ENCODE measurements at places on chromosomes 11 and 22. TPM values are rescaled to one million over a fixed set of nuclear protein-coding genes. Genes with fewer than 3 reads are reported as not detected.

GRCh38 chr11:38282718-38283117 is 1684.7 kb upstream of the RAG2 start:
- no peak for DNase-seq
- H3K27me3 ChIP-seq: no peaks in the 10 kb centered on the region
- no peaks in the 10 kb centered on the region for H3K36me3 ChIP-seq
- H3K27ac ChIP-seq: no peak overlapping the region
- no peak overlapping the region for H3K4me3 ChIP-seq

DNA sequence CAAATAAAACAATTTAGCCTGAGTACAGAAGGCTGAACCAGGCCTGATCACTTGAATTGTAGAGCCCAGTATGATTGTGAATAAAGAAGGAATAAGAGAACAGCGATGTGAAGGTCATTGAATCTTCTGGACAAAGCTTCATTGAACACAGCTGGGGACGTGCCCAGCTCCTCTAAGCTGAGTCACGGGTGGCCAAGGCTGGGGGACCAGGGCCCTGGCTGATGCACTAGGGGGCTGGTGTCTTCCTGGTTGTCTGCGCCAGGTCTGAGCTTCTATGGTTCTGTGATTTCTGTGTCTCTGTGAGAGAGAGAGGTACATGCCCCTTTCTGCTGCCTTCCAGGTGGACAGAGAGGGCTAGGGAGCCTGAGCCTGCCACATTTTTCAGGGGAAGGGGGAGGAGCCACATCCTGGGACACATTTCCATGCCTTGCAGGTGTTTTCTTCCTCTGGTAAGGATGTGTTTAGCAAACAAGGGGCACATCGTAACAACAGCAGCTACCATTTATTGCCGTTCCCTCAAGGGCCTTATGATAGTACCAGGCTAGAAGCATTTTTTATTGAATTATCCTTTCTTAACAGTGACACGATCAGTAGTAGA is 135.7 kb downstream of the C11orf91 start:
- no peaks in the 10 kb centered on the region for H3K27me3 ChIP-seq
- no peak overlapping the region for H3K4me3 ChIP-seq
- no peak for DNase-seq

GRCh38 chr11:76005756-76006155 is 190.7 kb downstream of the UVRAG start:
- no peaks in the 10 kb centered on the region for H3K36me3 ChIP-seq
- no peak overlapping the region for H3K4me3 ChIP-seq
- H3K4me1 ChIP-seq: no peaks in the 10 kb centered on the region

GRCh38 chr22:22932512-22932941 is 44.9 kb downstream of the IGLL5 start:
- no peaks in the 10 kb centered on the region for H3K36me3 ChIP-seq
- H3K4me1 ChIP-seq: no peaks in the 10 kb centered on the region
- DNase-seq: no peak
- no peak overlapping the region for H3K27ac ChIP-seq
- H3K27me3 ChIP-seq: no peaks in the 10 kb centered on the region

DNA sequence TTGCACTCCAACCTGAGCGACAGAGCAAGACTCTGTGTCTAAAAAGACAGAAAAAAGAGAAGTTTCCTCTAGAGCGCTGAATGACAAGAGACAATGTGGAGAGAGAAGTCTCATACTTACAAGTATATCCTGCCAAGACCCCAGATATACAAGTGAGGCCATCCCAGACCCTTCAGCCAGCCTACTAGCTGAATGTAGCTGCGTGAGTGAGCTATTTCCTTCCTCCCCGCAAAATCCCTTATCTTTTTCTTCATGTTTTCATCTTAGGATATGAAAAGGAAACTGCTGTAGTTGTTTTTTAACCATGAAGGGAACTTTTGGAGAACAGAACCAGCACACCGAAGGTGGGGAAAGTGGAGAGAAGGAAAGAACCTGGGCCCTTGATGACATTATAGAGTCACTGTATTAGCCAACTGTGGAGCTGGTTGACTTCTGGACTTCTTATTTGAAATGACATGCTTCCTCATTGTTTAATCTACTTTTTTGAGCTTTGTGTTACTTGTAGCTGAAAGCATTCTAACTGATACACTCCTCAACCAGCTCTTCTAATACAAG is 4.4 kb upstream of the DDX17 start:
- H3K4me3 ChIP-seq: no peak overlapping the region
- H3K27ac ChIP-seq: no peak overlapping the region
- H3K27me3 ChIP-seq: no peaks in the 10 kb centered on the region
- H3K4me1 ChIP-seq: peaks cover 10% of the 10 kb centered on the region

DNA sequence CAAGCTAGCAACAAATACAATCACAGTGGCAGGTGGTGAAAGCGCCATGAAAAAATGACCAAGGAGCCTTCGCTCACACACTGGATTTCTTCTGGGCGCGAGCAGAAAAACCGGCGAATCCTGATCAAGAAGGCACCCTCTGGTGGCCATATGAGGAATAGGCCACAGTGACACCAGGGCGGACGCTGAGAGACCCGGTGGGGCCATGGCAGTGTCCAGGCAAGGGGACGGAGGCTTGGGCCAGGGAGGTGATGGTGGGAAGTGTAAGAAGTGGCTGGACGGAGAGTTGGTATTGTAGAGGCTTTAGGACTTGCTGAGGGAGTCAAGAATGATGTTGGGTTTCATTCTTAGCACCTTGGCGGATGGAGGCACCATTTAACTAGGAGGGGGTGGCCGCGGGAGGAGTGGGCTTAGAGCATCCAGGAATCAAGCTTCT is 16.9 kb upstream of the RAC2 start:
- peaks cover 21% of the 10 kb centered on the region for H3K4me1 ChIP-seq
- no peaks in the 10 kb centered on the region for H3K36me3 ChIP-seq
- H3K4me3 ChIP-seq: no peak overlapping the region
- H3K27ac ChIP-seq: no peak overlapping the region

DNA sequence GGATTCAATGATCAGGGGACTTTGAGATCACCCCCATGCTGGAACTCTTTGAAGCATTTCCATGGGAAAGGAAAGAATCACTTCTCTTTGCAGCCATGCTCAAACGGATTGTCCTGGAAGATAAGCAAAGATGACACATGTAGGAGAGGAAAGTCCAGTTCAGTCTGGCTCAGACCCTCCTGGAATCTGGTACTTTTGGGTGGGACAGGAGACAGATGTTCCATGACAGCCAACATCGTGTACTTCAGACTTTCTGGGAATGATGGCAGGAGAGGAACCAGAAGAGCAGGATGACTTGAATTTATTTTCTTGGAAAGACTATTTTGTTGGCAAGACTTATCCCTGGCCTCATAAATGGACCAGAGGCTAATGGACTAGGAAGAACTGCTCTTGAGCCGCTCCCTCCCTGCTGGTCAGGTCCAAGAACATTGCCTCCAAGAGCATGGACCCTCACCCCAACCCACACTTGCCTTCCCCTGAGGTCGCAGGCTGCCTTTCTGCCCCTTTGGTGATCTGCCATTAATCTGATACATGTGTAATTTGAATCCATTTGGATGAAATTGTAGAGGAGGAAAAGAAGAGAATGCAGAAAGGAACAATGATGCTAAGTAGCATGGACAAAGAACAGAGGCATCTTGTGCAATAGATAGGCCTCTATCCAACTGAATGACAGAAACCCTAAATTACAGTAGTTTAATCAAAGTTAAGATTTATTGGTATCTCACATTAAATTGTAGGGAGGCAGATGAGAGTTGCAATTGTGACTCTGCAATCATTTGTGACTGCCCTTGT is 201.0 kb downstream of the SNX19 start:
- no peak for DNase-seq
- H3K36me3 ChIP-seq: no peaks in the 10 kb centered on the region
- no peaks in the 10 kb centered on the region for H3K4me1 ChIP-seq

DNA sequence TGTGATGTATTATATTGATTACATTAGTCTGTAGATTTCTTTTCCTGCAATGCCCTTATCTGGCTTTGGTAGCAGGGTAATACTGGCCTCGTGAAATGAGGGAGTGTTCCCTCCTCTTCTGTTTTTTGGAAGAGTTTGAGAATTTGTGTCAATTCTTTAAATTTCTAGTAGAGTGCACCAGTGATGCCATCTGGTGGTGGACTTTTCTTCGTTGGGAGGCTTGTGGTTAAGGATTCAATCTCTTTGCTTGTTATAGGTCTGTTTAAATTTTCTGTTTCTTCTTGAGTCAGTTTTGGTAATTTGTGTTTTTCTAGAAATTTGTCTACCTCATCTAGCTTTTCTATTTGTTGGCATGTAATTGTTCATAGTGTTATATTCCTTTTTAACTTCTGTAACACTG is 18.9 kb downstream of the SHANK3 start:
- H3K27me3 ChIP-seq: no peaks in the 10 kb centered on the region
- no peaks in the 10 kb centered on the region for H3K4me1 ChIP-seq
- no peak overlapping the region for H3K27ac ChIP-seq
- no peaks in the 10 kb centered on the region for H3K36me3 ChIP-seq

DNA sequence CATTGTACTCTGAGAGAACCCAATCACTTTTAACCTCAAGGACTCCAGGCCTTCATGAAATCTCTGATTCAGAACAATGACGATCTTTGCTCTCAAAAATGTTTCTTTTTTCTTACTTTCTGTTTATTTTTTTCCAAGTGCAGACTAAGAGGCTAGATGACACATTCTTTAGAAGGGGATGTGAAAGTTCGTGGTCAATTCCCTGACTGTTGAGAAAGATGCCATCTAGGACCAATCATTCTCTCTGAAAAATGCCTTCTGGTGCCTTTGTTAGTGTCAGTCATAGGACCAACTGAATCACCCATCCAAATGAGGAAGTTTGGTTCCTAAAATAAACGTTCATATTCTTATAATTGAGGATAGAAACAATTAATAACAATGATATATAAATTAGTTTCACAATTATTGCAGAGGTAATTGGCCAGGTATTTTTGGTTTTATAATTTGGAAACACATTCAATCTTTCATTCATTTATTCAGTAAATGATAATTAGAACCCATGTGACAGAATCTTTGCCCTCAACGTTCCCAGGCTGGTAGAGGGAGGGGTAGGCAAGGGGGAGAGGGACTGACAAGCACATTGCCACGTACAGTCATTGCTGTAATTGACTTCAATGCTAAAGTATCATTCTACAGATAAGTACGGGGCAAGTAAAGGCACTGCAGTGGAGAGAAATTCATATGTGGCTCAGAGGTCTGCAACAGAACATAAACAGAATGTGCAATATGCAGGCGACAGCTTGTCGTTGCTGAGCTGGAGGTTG is 333.4 kb upstream of the MPPED2 start:
- H3K4me1 ChIP-seq: no peaks in the 10 kb centered on the region
- H3K4me3 ChIP-seq: no peak overlapping the region
- no peaks in the 10 kb centered on the region for H3K36me3 ChIP-seq
- H3K27ac ChIP-seq: no peak overlapping the region

GRCh38 chr11:120142441-120143100 is 4.7 kb upstream of the TRIM29 start:
- no peak for DNase-seq
- H3K4me3 ChIP-seq: no peak overlapping the region
- H3K27ac ChIP-seq: no peak overlapping the region

DNA sequence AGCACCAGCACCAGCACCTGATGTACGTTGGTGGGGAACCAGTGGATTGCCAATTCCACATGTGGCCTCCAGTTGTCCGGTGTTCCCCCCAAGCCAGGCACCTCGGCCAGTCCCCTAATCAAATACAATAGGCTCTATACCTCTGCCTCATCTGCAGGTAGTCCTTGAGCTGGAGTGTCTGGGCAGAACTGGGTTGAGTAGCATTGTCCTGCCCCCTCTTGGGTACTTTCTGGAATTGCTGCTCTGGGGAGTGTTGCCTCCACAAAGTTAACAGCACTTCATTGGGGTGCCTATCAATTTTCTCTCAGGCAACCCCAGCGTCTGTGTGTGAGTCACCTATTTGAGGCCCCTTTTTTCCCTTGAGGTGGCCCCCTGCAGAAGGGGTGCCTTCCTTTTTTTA is 413.0 kb upstream of the LARGE1 start:
- H3K27ac ChIP-seq: no peak overlapping the region
- no peak for DNase-seq
- H3K4me3 ChIP-seq: no peak overlapping the region
- H3K36me3 ChIP-seq: no peaks in the 10 kb centered on the region
- no peaks in the 10 kb centered on the region for H3K27me3 ChIP-seq
- no peaks in the 10 kb centered on the region for H3K4me1 ChIP-seq

- no peak overlapping the region for H3K27ac ChIP-seq
- H3K36me3 ChIP-seq: no peaks in the 10 kb centered on the region
- no peaks in the 10 kb centered on the region for H3K27me3 ChIP-seq
- no peak for DNase-seq
Measured at GRCh38 chr22:46050916-46051614, 74.1 kb upstream of the WNT7B start.

- H3K27ac ChIP-seq: no peak overlapping the region
- no peaks in the 10 kb centered on the region for H3K4me1 ChIP-seq
- DNase-seq: no peak
- H3K36me3 ChIP-seq: no peaks in the 10 kb centered on the region
- H3K4me3 ChIP-seq: no peak overlapping the region
- H3K27me3 ChIP-seq: 0 out of 2 replicates have a peak, but pooled peaks cover 2% of the 10 kb centered on the region
Measured at GRCh38 chr11:16678466-16679116, 59.9 kb upstream of the C11orf58 start.

DNA sequence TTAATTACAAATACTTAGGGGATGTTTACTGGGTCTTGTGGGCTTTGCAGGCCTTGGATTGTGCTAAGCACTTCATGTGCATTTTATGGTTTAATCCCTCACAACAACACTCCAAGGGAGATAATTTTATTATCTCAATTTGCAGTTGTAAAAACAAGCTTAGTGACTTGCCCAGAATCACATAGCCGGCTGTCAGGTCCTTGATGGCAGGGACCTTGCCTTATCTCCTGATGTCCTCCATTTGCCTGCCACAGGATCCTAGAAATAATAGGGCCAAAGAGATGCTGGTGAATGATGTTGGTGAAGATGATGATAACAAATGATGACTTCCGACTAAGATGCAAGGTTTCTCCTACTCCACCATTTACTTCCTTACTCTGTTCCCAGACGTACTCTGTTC is 385.4 kb downstream of the TMEM135 start:
- H3K27ac ChIP-seq: no peak overlapping the region
- no peaks in the 10 kb centered on the region for H3K36me3 ChIP-seq
- no peaks in the 10 kb centered on the region for H3K27me3 ChIP-seq
- no peak for DNase-seq
- H3K4me3 ChIP-seq: no peak overlapping the region
- no peaks in the 10 kb centered on the region for H3K4me1 ChIP-seq

- H3K27ac ChIP-seq: no peak overlapping the region
- DNase-seq: no peak
- H3K4me3 ChIP-seq: no peak overlapping the region
- no peaks in the 10 kb centered on the region for H3K36me3 ChIP-seq
- peaks cover 19% of the 10 kb centered on the region for H3K4me1 ChIP-seq
Measured at GRCh38 chr11:122734848-122735496, 79.5 kb downstream of the UBASH3B start.

The CELF1 gene
- 133 TPM for total RNA-seq

The MMP8 gene
- total RNA-seq: not detected

The SAAL1 gene
- total RNA-seq: 41.2 TPM

The CRYBB2 gene
- not detected for total RNA-seq

The OR5AL1 gene
- total RNA-seq: not detected

The CASP5 gene
- not detected for total RNA-seq

The DDTL gene
- 3.4 TPM for total RNA-seq

The CTTN gene
- total RNA-seq: 249 TPM

The ZNRF3 gene
- 12.2 TPM for total RNA-seq

The LDHAL6A gene
- not detected for total RNA-seq

The GUCY1A2 gene
- 0.10 TPM for total RNA-seq

The FBXO3 gene
- 27.2 TPM for total RNA-seq

Measured in HCT116 (cell line).